ENCODE measurements at places on chromosomes 7 and 10.

- DNase-seq = peak; percentile 29
Measured at GRCh38 chr10:60820093-60820754, 41.9 kb downstream of the CDK1 start.

- DNase-seq = no peak
Measured at GRCh38 chr10:1411451-1411850, 325.9 kb downstream of the ADARB2 start.

DNA sequence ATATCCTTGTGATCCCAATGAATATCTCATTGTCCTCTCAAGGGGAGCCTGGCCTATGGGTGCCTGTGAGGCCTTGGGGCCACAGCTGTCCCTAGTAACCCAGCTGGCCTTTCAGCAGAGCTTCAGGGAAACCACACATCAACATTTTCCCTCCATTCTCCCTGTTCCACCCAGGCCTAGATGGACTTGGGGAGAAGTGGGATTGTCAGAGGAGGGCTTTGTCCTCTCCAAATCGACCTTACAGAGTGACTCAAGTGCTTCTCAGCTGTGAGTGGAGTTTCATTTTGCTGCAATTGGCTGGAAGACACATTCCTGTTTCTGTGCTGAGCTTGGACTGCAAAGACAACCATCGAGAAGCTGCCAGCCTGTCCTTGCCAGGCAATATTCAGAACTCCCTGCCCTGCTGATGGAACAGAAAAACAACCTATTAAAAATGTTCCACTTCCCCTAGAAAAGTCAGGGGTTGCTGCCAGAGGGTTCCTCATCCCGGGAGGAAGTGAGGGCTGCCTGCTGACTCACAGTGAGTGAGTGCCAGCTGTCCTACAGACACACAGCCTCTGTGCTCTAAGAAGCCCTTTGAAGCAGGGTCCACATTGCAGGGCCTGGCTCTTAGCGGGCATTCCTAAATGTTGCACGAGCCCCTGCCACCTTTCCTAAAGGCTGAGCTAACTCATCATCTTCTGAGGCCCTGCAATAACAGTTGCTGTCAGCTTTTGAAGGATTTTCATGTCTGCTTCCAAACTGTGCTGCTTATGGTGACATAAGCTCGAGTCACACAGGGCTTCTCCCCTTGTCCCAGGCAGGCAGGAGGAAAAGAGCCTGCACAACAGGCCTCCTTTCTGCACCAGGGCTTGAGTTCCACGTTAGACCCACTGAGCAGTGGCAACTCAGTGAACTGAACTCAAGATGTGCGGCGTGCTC is 20.5 kb downstream of the STRA8 start:
- DNase-seq = peak; percentile 88

DNA sequence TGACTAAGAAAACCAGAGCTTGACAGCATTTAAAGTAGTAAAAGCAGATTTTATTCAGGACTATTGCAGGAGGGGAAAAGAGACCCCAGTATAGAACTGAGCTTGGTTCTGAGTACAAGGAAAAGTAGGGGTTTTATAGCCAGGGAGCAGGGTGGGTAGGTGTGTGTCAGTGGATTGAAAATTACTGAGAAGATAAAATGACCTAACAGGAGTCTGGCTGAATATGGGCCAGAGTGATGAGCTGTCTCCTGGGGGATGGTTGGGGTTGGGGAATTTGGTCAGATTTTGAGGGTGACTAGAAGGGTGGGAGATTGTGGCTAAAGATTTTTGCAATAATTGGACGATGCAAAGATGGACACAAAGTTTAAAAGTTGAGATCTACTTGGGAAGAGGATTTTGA is 114.0 kb downstream of the ST7 start:
- DNase-seq = no peak

- no peak for DNase-seq
Measured at GRCh38 chr7:40244226-40244625, 109.4 kb downstream of the SUGCT start.

DNA sequence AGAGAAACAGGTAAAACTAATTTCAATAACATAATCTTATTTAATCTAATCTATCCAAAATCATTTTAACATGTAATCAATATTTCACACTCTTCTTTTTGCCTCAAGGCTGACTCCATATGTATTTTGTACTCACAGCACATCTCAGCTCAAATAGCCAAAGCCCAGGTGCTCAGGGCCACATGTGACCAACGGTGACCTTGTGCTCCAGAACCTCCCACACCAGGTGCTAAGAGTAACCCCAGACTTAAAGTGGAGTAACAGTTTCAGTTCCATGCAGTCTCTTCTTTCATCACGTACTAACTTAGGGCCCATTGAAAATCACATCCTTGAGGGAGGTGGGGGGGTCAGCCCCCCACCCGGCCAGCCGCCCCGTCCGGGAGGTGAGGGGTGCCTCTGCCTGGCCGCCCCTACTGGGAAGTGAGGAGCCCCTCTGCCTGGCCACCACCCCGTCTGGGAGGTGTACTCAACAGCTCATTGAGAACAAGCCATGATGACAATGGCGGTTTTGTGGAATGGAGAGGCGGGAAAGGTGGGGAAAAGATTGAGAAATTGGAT is 47.3 kb downstream of the NCAPG2 start:
- DNase-seq = no peak

- no peak for DNase-seq
Measured at GRCh38 chr7:116577320-116577871, 52.6 kb downstream of the CAV1 start.

- DNase-seq = no peak
Measured at GRCh38 chr7:100342765-100343164, 15.2 kb upstream of the PILRB start.

DNA sequence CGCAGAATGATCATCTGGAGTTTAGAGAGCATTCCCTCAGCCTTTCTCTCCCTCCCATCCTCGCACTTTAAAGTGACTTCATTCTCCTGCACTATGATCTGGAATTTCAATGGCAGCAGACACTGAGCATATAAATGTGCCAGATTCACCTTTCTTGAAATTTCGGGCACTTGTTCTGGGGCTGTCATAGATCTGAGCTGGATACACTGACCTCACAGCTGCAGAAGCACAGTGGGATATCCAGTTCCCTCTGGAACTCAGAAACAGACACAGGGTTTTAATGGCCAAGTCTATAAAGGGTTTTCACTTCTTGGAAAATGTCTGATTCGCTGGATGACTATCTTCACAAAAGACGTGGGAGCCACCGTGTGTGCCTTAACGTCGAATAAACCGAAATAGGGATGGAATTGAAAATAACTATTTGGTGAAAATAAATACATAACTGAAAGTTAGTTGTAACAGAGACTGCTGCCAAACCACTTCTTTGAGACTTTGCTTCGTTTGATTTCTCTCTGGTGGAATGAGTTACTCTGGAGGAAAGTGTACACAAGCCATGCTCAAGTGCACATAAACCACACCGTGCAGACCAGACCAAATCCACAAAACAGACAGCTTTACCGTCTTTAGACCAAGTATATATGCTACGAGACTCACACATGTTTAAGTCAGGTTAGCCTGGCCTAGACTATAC is 126.1 kb downstream of the SVIL start:
- DNase-seq = no peak

DNA sequence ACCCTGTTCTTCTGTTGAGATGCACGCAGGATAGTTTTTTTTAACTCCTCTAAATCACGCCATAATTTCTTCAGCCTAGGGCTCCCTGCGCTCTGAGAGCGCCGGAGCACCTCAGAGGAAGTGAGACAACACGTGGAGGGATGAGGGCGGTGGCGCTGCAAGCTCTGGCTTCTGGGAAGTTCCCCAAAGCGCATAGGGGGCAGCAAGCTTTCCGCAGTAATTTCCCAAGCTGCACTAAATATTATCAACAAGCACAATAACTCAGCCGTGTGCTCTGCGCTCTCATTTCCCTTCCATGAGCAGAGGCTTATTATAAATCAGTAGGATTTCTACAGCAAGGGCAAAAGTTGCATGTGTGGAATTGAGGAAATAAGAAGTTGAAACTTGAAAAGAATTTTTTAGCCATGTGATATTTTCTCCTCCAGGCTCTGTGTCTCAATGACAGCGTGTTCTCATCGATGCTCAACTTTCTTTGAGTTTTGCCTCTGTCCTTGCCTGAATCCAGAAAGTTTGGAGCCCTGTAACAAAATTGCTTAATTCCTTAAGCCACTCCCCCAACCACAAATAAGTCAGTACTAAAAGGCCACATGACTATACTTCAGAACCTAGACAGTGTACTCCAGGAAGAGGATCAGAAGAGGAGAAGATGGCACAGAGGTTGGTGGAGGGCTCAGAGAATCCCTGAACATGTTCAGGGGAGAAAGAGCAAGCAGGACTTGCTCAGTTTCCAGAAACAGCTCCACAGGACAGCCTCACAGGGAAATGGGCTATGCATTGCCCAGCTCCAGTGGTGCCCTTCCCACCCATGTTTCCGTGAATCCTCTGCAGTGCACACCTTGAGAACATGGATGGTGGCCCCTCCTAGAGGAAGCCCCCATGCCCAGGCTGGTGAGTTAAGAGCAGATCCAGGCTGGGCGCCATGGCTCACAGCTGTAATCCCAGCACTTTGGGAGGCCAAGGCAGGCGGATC is 221.5 kb upstream of the GHITM start:
- peak; percentile 2 for DNase-seq

DNA sequence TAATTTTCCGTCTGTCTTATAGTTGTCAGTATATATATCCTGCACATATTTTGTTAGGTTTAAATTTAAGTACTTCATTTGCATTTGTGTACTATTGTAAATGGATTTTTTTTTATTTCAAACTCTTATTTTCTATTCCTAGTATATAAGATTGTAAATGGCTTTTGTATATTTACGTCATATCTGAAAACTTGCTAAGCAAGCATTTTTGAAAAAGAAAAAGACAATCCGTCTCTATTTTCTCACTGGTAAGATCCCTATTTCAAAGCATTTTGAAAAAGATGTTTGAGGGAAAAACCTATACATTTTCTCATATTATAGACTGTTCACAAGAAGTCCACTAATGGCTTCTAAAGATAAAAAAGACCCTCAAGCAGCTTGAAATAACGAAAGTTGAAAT is 1.2 kb upstream of the LYZL1 start:
- DNase-seq = no peak

DNA sequence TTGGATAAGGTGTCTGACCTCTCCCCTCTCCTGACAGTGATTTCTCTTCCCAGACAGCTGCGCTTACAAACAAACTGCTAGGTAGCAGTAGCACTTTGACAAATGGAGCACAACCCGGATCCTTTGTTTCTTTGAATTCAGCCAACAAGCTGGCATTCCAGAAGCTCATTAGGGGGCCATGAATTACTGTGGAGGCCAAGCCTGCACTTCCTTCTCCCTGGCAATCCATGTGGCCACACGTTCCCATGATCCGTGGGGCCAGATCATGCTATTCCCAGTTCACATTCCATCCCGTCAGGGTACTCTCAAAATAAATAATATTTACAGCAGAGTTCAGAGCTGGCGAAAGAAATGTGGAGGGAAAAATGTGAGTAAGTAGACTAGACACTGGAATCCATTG is 172.4 kb downstream of the PRPF18 start:
- no peak for DNase-seq

- no peak for DNase-seq
Measured at GRCh38 chr10:84308021-84308420, 20.4 kb upstream of the CCSER2 start.

DNA sequence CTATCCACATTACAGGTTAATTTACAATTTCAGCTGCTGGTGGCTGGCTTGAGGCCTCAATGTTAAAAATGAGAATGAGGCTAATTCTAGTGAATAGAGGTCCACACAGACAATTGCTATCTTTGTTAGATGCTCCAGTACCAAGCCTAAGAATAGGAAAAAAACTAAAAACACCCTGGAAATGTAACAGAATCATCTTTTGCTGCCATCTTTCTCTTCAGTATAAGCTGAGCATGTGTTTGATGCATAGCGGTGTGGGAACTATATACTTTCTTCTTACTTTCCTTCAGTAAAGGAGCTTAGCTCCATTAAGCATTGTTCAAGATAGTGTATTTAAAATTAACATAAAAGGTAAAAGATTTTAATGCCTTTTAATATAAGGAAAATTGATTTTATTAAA is 5.6 kb downstream of the TMEM229A start:
- DNase-seq = no peak

GRCh38 chr10:1538121-1538520 is 199.2 kb downstream of the ADARB2 start:
- DNase-seq = no peak

GRCh38 chr10:132291826-132292225 is 15.9 kb downstream of the STK32C start:
- no peak for DNase-seq

GRCh38 chr7:117323851-117324711 is 1.2 kb upstream of the WNT2 start:
- peak; percentile 54 for DNase-seq

DNA sequence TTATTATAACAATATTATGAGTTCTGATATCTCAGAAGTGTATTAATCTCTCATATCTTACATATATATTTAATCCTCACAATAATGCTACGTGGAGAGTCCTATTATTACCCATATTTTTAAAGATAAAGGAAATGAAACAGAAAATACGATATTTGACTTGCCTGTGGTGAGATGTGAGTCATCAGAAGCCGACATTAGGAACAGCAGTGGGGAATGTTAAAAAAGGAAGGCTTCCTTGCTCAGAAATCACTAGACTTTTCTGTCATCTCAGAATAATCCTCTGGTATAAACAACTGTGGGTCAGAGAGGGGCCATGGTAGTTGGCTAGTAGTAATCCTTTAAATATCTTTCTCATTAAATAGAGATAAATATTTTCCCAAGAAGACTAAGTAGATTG is 402.3 kb upstream of the PCDH15 start:
- no peak for DNase-seq

DNA sequence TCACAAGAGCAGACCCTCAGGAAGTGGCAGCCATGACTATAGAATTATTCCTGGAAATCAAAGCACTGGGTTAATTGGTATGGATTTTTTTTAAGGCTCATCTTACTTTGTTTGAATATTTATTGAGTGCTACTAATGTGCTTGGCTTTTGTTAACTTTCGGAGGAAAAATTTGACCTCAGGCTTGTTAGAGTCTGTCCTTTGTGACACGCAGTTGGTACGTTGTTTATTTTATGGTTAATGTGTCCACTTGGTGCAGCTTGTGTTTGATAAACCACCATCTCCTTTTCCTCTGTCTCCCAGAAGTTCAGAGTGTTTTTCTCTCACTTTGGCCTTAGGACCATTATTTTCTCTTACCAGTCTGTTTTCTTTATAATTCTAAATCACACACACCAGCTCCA is 268.6 kb downstream of the SDK1 start:
- DNase-seq = no peak

DNA sequence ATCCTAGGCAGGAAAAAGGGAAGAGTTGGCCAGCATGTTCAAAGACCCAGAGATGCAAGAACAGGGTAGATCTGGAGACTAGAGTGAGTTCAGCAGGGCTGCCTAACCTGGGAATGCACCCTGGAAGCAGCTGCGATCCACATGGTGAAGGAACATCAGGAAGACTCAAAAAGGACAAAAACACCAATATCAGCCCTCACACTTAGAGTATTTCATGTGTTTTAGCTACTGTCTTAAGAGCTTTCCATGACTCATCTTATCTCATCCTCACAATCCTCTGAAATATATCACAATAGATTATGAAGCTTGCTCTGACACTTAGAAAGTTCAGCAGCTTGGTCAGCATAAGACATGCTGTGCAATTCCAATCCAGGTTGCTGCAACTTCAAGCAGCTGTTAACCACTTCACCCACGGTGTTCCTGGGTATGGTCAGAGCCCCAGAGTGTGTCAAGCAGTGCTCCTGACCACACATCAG is 380.9 kb downstream of the PARD3 start:
- peak; percentile 24 for DNase-seq

All from AG20443 (cell line).